ENCODE measurements at places on chromosomes 2 and 18.

DNA sequence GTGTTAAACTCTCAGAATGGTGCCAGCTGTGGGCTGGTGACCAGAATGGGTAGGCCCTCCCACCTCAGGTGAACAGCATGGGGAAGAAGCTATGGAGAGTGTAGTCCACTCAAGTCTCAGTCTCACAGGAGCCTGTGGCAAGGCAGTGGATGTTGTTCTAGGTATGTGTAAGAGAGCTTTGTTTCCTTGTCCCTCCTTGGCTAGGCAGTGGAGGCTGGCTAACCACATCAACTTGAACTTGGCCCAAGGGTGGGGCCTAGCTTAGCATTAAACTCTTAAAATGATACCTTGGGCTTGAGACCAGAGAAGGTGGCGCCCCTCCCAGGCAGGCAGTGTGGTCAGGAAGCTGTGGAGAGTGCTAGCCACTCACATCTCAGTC, 53.2 kb upstream of the SLC4A10 start:
- DNase-seq, result no peak

DNA sequence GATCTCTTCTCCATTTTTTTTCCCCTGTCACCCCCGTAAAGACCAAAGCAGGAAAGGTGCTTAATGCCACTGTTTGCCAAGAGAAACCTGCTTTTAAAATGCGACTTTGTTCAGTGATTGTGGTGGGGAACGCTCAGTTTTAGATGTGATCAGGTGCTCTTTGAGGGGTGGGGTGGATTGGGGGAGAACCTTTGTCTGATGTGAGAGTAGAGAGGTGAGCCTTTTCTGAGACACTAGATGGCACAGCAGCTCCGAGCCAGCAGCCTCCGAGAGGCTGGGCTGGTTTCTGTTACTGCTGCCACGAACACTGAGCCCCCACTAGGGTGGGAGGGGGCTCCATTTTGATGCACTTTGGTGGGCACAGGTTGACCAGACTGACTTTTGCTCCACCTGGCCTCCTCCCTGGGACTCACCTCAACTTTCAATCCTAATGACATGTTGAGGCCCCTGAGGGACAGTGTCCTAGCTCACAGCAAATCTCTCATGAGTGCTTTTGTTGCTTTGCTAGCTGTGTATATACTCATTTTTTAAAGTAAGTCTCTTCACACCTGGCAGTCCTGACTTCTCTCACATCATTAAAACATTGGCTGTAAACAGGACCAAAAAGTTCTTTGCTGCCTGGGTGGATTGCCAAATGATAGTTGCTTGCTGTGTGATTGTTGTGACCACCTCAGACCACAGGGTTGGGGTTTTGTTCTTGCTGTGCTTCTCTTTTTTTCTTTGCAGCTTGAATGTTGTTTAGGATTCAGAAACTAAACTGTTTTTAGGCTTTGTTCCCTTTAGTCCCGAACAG, 98.2 kb upstream of the MAP3K20 start:
- no peak for DNase-seq

- no peak for DNase-seq
These were observed 31.1 kb downstream of the HK2 start for GRCh38 chr2:74864728-74865722.

DNA sequence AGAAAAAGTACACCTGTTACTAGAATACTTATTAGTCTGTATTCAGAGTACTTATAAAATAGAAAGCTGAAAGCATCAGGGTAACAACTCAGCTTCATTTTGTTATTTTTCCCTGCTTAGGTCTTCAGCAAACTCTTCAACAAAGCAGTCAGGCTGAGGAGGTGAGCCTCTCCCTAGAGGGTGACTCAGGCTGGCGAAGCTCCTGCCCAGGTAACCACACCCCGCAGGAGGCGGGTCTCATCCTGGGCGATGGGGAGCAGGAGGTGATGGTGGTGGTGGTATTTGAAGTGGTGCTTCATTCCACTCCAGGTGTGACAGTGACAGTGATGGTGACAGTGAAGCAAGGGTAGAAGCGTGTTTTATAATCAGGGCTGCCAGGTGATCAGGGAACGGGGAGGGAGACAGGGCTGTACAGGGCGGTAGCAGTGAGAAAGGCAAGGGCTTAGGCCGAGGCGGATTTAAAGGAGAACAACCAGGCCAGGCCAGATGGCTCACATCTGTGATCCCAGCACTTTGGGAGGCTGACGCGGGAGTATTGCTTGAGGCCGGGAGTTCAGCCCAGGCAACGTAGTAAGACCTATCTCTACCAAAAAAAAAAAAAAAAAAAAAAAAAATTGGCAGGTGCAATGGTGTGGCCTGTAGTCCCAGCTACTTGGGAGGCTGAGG, 127.1 kb downstream of the SOCS6 start:
- peak; percentile 68 for DNase-seq

DNA sequence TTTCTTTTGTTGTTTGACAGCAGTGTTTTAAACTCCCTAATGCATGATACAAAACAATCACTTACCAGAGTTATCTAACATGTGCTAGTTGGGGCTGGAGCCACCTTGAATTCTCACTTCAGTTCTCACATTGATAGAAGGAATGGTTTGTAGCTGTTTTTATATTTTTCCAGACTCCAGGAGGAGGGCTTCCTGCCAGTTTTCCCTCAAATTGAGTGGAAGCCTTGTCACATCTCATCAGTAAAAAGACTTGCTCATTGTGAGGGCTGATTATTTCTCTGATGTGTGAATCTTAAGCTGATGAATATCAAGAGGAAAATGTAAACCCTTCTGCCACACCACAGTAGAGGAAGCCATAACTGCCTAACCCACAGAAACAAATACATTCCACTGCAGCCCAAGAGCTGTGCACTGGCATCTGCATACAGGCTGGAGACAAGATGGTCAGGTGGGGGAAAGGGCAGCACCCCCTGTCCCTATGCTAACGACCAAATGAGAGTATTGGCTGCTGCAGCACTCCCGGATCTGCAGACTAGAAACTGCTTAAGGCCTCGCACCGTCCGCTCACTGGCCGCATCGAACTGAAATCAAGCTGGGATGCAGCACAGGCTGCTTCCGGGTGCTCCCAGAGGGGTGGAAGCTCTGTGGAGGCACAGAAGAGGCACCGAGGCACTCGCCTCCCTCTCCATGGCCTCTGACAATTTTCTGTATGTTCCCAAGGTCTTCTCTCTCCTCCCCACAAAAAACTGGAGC, 73.7 kb upstream of the TPO start:
- DNase-seq, result no peak

DNA sequence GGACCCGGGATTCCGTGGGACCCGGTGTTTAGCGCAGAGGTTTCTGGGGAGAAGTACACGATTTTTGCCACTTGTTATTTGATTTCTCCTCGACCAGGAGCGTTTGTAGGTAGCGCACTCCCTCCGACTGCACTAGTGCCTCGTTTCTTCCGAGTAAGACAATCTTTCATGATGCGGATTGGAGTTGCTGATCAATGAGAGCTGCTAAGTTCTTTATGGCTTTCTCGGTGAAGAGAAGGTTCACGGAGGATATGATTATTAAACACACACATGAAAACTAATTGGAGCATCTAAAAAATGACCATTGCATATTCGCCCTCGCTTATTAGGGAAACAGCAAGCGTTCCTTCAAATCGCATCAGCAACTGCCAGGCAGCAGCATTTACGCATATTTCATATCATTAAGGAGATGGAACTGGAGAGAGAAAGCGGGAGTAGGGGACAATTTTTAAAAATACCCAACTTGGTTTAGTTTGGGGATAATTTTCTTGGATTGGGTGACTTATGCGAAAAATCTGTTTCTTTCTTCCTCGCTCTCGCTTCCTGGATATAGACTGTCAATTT, 616 bp downstream of the EML6 start:
- DNase-seq, result no peak

DNA sequence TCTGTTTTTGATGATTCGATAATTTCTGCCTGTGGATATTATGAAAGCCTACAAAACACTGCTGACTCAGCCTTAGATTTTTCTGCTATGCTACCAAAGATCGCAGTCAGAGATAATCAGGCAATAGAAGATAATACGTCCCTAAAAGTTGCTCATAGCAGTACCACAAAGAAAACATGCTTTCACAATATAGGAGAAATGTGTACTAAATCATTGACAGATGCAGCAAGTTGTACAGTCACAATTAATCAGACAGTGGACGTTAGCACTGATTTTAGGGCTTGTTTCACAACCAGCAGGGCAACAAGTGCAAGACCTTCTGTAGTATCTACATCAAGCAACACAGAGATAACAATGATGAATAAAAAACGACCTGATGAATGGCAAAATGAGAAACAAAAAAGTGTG, 19.5 kb downstream of the RBM44 start:
- peak; percentile 73 for DNase-seq

GRCh38 chr2:68997401-68997800, 15.6 kb upstream of the ANTXR1 start:
- no peak for DNase-seq

DNA sequence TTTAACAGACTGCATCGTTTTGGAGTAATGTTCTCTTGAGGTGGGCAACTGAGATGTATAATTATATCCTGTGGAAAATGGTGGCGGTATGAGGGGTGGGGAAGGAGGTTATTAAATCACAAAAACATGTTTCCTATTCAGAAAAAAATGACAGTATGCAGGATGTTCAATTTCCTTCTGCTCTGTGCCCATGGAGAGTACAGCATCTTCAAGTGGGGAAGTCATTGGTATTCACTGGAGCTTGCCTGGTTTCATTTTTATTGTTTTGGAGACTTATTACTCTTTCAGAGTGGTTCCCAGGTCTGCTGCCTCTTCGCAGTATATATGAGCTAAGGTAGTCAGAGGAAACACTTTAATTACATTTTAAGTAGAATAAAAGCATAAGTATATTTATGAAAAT, 318.8 kb upstream of the RAB12 start:
- DNase-seq, result no peak

DNA sequence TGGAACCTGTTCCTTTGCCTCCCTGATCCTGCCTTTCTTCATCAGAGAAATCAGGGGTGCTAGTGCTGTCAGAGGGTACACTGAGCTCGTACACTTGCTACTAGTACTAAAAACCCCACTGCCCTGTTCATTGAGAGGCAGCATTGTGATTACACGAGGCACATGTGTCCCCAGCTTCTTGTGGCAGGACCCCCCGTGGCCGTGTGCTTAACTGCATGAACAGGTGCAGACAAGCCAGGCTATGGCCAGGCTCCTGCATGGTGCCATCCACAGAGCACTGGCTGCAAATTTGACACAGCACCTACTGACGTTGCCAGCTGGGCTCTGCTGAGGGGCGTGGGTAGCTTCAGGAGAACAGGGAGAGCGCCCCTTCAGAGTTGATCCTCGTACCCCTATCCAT, 248.4 kb downstream of the GLI2 start:
- DNase-seq, result no peak

- DNase-seq, result peak; percentile 96
These were observed 61.3 kb downstream of the ALPK2 start for GRCh38 chr18:58567453-58568196.

DNA sequence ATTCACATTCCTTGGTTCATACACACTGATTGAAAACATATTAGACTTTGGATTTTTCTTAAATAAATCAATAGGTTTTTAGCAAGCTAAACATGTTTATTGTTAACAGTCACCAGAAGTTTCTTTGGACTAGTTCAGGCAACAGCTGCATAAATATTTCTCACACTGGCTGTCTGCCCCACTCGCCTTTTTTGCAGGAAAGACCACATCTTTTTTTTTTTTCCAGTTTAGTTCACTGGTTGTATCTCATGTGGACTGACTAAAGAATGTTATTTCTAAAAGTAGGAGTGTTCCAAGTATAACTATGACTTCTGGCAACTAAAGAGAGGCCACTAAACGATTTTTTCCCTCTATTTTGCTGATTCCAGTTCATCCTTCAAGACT, 31.1 kb downstream of the SLC40A1 start:
- peak; percentile 48 for DNase-seq

DNA sequence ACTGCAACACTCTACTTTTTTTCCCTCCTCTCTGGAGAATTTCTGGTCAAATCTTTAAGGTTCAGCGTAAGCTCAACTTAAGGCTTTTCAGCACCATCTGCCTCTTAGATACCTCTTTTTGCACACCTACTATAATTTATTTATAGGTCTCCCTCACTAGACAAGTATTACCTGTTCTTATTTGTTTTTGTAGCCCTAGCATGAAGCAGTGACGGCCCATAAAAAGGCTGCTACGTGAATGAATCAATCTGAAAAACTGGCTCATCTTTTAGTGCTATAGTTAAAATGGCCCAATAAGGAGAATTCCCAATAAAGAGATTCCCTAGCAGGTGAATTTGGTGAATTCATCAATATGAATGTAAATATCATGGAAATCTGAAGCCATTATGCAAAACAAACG, 6.5 kb downstream of the RNF149 start:
- no peak for DNase-seq

DNA sequence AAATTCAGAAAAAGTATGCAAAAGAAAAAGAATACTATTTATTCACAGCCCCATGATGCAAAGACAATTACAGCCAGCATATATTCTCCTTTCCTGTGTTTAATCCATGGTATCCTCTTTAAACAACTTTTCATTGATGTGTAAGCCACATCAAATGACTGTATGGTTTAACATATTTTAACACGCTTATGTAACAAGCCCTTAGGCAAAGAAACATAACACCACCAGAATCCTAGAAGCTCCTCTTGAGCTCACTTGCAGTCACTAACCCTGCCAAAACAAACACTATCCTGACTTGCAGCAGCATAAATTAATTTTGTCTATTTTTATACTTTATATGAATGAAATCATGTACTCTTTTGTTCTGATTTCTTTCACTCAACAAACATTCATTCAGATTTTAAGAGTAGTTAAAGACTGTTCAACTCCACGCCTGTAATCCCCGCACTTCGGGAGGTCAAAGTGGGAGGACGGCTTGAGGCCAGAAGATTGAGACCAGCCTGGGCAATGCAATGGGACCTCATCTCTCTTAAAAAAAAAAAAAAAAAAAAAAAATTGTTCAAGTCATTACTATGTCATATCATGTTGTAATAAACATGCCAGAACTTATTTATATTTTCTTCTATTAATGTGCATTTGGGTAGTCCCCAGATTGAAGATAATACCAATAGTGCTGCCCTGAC, 226.3 kb downstream of the NBAS start:
- peak; percentile 8 for DNase-seq

All from foreskin fibroblast (primary cell).